ENCODE measurements at places on chromosomes 3 and 15.

- no peak for DNase-seq
Observed at GRCh38 chr3:8106921-8107320, 394.7 kb upstream of the LMCD1 start.

DNA sequence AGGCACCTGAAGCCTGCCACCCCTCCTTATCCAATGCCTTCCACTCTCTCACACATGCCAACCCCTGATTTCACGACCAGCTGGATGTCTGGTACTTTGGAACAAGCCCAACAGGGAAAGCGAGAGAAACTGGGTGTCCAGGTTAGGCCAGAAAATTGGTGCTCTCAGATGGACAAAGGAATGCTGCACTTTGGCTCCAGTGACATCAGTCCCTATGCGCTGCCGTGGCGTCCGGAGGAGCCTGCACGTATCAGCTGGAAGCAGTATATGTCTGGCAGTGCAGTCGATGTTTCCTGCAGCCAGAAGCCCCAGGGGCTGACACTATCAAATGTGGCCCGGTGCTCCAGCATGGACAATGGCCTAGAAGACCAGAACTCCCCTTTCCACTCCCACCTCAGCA is 45.2 kb downstream of the CDAN1 start:
- no peak for DNase-seq

DNA sequence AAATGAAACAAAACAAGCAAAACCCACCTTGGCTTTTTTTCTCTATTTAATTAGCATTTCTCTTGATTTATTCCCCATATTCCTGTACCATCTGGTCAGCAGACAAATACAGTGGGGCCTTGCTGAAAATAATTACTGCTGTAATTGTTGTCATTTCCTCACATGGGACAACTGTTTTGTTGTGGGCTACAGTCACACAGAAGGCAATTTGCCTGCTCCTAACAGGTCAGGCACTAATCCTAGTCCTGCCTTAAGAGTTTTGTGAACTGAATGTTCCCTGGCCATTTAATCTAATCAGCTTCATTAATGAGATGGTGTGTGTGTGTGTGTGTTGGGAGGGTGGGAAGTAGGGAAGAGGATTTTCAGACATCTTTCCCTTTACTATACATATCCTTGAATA is 11.6 kb downstream of the TRPC1 start:
- DNase-seq: no peak

- no peak for DNase-seq
Observed at GRCh38 chr15:89362203-89363101, 27.8 kb upstream of the POLG start.

DNA sequence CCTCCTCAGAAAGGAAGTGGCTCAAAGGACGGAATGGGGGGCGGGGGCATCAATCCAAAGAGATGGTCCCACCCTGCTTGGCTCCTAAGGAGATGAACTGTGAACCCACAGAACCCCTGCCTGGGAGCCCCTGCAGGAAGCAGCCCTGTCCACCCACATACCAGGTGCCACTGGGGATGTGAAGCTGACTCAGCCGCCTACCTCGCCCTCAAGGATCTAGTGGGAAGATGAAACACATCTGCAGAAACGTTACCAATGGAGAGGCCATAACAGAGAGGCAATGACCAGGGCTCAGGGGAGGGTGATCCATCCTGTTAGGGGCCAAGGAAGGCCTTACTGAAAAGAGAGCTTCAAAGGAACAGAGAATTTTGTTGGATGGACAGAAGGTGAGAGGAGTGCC is 35.1 kb downstream of the EAF1 start:
- no peak for DNase-seq

- no peak for DNase-seq
Observed at GRCh38 chr3:8985411-8985831, 22.1 kb upstream of the RAD18 start.

- DNase-seq: no peak
Observed at GRCh38 chr3:8540456-8540855, 38.8 kb downstream of the LMCD1 start.

GRCh38 chr15:56371495-56372147 is 6.4 kb downstream of the TEX9 start:
- DNase-seq: no peak

DNA sequence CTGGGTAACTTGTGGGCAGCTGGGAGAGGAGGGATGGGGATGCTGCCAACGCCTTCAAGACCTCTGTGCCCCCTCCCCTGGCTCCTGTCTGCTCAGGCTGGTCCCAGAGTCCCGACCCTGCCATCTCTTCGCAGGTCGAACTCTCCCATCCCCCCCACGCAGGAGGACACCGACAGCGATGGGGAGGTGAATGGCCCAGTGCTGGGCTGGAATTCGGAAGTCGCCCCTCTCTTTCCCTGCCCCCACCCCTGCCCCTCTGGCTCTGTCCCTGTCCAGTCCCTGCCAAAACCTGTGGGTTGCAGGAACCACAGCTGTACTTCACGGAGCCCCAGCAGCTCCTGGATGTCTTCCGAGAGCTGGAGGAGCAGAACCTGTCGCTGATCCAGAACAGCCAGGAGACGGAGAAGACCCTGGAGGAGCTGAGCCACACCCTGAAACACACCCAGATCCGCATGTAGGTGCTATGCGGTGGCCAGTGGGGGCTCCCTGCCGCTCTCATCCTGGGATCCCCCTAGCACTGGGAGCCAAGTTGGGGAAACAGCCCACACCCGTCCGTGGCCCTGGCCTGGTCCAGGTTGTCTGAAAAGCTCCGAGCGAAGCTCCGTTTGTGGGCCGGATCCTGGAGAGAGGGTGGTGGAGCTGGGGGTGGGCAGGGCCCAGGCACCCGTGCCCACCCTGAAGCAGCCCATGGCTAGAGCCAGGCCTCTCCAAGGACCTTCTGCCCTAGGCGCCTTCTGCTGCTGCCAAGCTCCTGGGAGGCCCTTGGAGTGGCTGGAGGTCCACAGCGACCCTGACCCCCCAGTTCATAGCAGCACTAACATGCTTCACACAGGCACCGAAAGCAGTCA is 28.7 kb downstream of the CFAP100 start:
- no peak for DNase-seq

GRCh38 chr3:149790268-149790667 is 2.1 kb downstream of the ANKUB1 start:
- no peak for DNase-seq

- no peak for DNase-seq
Observed at GRCh38 chr3:184140436-184140835, 5.3 kb downstream of the EIF2B5 start.

GRCh38 chr15:50127255-50127777 is 8.3 kb upstream of the ATP8B4 start:
- no peak for DNase-seq

DNA sequence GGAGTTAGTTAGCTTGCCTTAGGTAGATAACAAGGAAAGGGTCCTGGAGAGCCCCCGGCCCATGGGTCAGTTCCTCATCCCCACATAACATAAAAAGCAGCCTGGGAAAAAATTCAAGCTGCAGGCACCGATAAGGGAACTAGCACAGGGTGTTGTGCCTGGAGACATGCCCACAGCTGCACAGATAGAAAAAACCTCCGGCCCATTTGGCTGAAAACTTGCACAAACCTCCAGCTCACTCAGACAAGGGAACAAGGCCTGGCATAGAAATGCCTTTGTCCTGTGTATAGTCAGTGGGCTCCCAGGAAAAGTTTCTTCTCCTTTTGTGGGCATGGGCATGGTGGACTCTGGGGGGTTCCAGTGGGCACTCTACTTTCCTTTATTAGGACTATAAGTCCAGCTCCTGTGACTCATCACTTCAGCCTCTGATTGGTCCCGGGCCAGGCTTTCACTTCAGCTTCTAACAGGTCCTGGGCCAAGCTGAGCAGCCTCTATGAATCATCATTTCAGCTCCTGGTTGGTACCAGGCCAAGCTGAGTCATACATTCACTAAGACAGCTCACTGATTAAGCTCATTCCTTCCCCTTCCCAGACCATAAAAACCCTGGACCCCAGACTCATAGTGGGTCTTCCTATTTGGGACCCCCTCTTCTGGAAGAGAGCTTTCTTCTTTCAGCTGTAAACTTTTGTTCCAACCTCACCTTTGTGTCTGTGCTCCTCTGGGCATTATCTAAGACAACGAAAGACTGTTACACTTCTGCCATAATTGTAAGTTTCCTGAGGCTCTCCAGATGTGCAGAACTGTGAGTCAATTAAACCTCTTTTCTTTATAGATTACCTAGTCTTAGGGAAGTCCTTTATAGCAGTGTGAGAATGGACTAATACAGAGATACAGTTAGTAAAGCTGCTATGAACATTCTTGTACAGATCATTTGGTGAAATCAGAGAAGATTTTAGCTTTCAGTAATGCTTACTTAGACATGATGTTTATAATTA is 348.0 kb upstream of the DPPA4 start:
- DNase-seq: no peak

GRCh38 chr15:78419367-78419766 is 18.6 kb upstream of the IREB2 start:
- no peak for DNase-seq

DNA sequence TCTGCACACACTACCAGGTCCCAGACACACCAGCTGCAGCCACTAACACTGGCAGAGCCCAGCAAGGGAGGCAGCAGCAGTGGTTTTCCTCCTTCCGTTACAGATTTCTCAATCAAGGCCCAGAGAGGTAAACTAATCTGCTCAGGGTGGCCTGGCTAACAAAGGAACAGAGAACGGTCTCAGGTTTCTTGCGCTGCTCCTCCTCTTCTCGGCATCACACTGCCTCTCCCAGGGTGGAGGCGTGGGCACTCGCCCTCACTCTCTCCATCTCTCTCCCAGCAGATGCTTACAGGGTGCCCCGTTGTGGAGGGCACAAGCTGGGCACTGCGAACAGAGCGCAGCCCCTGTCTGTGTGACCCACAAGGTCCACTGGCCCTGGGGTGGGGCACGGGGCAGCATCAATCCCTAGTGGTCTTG is 228.7 kb downstream of the VPS13C start:
- DNase-seq: no peak

- no peak for DNase-seq
Observed at GRCh38 chr15:90936823-90937222, 1.7 kb downstream of the UNC45A start.

GRCh38 chr15:77630956-77631744 is 1.6 kb downstream of the LINGO1 start:
- no peak for DNase-seq

DNA sequence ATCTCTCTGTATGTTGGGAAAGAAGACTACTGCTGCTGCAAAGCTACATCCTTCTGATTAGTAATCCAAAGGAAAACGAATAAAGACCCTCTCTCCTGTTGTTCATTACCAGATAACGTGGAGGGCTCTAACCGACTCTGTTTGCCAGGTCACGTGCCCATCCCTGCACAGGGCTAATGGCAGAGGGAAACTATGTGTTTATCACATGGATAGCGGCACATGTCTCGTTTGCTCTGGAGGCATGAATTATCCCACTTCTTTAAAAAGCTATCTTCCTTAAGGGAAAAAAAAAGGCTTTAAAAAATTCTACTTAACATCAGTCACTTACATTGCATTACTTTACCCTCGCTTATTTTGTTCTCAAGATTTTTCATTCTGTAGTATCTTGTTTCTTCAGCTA is 32.9 kb upstream of the APEH start:
- no peak for DNase-seq

DNA sequence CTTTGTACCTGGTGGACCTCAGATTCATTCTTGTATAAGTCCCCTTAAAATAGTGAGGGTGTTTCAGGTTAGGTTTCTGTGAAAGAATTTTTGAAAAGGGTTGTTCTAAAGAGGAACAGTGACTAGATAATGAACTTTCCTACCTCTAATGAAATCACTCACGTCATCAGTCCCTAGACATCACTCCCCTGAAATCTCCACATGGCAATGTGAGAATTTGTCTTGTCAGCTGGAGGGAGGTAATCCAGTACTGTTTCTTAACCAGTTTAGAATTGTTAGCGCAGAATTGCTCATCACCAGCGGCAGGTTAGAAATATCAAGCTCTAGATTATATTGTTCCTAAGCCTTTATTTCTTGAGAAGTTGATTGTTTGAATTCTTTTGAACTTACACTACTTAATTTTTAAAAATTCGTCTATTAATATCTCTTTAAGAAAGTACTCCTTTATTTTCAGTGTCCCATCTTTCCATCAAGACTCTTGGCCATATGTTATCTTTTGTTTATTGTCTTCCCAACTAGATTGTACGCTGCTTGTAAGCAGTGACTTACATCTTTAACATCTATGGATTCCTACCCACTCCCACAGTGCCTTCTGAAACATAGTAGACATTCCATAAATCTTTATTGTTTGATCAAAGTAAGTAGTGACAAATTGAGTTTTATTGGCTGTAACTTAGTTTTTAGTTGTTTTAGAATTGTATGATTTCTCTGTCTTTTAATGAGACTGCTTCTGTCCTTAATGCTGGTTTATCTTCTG is 52.8 kb downstream of the RASA2 start:
- DNase-seq: no peak

DNA sequence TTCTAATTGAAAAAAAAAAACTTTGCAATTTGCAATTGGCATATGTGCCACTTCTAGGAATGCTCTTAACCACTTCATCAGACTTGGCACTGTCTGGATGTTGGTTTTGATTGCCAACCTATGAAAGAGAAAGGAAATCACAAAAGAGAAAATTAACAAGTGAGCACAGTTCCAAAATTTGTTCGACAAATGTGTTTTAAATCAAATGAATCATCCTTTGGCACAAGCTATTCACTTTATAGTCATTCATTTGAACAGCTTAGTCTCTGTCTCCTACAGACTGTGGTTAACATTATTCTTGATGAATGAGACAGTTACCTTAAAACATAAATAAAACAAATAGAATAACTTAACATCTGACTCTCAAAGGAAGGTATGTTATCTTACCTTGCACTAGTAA is 265.0 kb downstream of the EPHA3 start:
- DNase-seq: no peak

Measured in stimulated activated CD8-positive, alpha-beta memory T cell treated with anti-CD3 and anti-CD28 coated beads, Interleukin-7, amount 100 ng/mL, for 4 hours (primary cell).